ENCODE measurements at places on chromosomes 3 and 15.

GRCh38 chr3:20543535-20544226 lies 357.7 kb upstream of the SGO1 start:
- DNase-seq, result no peak

- no peak for DNase-seq
Measured at GRCh38 chr3:188975600-188976314, 196.0 kb upstream of the TPRG1 start.

GRCh38 chr15:68586274-68586961 lies 7.6 kb downstream of the CORO2B start:
- no peak for DNase-seq

- DNase-seq, result no peak
Measured at GRCh38 chr15:83816124-83816883, 162.4 kb downstream of the ADAMTSL3 start.

GRCh38 chr3:129506231-129506742 lies 22.2 kb upstream of the RHO start:
- no peak for DNase-seq

DNA sequence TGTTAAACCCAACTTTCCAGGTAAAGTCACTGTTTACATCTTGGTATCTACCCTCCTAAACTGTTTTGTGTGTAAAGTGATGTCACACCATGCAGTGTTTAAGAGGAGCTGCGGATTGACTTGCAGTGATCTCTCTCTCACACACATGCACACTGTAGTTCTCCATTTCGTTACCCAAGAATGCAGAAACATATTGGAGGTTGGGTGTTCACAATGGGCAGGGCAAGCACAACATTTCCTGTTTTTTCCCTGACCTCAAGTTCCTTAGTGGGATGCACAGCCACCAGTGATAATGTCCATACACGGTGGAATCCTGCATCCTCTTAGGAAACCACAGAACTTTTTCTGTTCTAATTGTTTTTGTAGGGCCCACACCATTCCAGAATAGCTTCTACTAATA lies 85.3 kb upstream of the CFAP20DC start:
- DNase-seq, result no peak

GRCh38 chr3:119175872-119176756 lies 2.7 kb downstream of the UPK1B start:
- no peak for DNase-seq

- no peak for DNase-seq
Measured at GRCh38 chr3:23588547-23588946, 217.2 kb upstream of the UBE2E1 start.

DNA sequence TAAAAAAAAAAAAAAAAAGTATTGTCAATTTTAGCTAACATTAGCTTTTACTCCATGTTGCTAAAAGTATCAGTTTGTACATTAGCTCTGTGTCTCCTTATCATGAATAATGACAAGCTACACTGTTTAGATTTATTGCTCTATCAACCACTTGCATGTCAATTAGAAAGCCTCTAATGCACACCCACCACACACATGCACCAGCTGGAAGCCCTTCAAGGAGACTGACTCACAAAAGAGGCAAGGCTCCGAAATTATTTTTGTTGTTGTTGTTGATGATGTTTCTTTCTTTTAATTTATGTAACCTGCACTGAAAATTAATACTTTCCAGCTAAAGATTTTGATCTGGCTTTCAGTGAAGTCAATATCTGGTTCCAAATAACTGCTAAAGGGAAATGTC lies 71.5 kb downstream of the ETFA start:
- DNase-seq, result no peak

DNA sequence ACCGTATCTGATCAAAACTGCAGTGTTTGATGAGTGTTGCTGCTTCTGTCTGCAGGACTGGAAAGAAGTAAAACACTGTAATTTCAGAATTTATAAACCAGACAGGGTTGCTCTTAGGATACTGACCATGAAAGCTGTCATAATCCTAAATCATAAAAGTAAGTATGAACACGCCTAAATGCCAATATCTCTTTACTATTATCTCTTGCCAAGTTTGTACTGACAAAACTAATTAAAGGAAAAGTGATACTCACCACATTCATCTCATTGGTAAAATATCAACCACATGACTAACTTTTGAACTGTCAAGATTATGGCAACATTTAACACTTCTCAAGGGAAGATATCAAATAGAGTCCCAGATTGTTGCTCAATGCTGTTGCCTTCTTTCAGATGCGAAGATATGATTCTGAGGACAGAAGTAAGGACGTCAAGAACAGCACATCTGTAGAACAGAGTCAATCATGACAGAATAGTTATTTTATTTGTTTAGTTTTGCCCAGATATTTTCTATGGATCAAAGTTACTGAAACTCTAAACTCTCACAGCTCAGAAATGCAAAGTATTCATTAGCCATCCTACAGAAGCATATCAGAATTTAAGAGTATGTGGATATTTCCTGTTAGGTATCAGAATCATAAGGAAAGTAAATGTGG lies 61.4 kb upstream of the COL8A1 start:
- no peak for DNase-seq

- no peak for DNase-seq
Measured at GRCh38 chr3:157718800-157719199, 215.6 kb upstream of the VEPH1 start.

DNA sequence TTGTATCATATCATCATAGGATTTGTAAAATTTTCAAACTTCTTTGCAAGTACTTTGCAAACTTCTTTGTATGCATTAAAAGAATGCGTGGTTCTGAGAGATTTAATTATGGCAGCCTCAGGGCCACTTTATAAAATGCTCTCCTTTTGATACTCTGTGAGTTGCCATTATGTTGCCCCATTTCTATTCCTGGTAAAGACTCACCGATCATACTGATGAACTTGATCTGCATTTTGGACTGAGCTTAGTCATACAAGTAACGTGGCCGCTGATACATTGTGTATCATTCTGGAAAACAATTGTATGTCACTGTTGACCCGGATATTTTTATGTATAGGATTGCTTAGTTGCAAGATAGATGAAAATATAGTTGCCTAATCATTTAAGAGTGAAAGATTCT lies 38.8 kb downstream of the AKAP13 start:
- DNase-seq, result no peak

DNA sequence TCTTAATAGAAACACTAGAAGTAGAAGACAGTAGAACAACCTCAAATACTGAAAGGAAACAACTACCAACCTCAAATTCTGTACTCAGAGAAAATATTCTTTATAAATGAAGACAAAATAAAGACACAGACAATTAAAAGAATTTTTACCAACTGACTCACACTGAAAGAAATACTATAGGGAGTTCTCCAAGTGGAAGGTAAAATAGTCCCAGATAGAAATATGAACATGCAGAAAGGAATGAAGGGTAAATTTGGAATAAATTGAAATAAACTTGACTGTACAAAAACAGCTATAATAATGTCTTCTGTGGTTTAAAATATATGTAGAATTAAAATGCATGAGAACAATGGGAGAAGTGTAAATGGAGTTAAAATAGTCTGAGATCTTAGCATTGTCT lies 36.7 kb upstream of the CCDC174 start:
- DNase-seq, result no peak

GRCh38 chr15:29891096-29891457 lies 68.8 kb upstream of the TJP1 start:
- DNase-seq, result no peak

DNA sequence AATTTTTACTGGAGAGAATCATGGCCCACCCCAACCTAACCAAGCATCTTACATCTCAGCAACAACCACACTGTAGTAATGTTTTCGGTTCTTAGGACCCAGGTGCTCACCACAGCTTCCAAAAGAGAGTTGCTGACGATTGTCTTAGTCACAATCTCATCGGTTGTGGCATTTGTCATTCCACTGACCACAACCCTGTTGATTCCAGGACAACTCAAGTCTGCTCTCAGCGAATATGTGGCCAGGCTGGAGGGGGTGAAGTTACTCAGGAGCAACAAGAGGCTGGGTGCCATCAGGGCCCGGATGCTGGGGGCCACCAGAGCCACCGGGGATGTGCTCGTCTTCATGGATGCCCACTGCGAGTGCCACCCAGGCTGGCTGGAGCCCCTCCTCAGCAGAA lies 25.9 kb downstream of the GALNT15 start:
- no peak for DNase-seq

DNA sequence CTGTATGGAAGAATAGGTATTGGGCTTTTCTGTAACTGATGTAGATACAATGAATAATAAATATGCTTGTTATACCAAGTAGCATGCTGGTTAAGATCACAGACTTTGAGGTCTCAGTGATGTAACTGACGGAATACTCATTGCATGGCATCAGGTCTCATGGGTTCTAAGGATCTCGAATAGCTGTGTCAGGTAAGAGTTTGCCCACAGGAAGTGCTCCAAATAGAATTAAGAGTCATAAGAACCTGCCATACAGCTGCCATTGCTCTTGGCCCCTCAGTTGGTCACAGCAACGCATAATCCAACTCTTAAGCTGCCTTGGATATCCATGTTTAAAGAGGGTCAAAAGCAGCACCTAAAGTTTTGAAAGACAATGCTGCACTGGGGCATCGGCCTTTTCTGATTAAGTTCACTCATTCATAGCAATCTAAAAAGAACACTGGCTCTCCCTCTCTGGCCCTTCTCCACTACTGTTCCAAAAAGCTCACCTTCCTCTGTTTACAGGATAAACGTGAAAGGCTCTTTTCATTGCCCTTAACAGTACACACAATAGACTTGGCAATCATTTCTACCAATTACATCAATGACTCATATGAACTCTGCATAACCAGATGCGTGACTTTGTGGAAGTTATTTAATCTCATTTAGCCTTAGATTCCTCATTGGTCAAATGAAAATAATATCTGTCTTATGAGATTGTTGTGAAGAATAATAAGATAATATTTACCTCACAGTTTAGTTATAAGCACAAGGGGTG lies 74.6 kb downstream of the ZBTB20 start:
- no peak for DNase-seq

DNA sequence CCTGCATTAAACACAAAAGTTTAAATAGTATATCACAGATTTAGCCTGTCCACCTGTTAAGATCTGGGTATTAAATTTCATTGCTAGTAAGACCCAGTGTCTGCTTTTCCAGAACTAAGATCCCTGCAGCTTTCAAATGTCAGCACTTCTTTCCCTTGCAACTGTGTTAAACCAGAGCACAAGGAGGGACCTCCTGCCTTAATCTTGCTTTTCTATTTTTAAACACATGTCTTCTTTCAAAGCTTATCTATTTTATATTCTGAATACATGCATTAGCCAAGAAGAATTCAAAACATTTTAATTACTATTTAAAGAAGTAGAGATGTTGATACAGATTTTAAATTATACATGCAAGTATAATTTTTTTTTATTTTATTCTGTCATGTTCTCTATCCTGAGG lies 315.1 kb downstream of the ARPP21 start:
- DNase-seq, result no peak

GRCh38 chr3:100209948-100210771 lies 50.6 kb upstream of the TBC1D23 start:
- peak; percentile 51 for DNase-seq

DNA sequence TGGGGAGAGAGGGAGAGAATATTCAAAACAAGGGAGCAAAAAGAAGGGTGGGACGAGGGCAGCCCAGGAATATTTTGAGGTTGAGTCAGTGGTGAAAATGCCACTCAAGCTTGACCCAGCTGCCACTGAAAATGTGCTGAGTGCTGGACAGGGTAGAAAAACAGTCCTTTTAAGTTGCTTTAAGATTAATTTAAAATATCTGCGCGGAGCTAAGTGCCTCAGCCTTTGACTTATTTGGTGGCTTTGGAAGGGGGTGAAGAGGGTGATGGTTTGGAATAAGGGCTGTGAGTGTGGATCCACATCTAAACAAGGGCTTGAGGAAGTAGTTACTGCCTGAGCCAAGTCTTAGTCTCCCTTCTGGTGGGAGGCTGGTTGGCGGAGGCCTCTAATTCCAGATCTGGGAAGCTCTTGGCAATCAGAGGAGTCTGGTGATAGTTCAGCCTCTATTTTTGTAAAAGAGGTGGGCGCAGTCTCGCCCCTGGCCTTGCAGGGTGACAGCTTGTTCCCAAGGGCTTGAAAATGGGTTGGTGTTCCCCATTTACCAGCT lies 280.8 kb upstream of the ROPN1 start:
- no peak for DNase-seq

DNA sequence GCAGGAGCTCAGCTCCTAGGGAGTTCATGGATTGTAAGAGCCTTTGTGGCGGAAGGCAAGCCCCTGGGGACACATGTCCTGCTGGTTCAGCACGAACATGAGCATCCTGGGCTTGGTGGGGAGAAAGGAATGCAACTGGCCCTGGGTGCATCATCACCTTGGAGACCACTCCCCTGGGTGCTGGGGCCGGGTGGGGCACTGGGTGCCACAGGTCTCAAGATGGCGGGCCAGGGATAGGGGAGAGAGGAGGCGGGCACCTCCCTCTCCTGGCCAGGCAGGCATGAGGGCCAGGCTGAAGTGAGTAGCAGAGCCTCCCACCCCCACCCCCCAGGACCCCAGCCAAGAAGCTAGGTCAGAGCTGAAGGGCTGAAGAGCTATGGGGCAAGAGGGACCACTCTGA lies 768 bp downstream of the PCBP4 start:
- DNase-seq, result no peak

GRCh38 chr3:182111967-182112366 lies 400.2 kb downstream of the SOX2 start:
- DNase-seq, result no peak

DNA sequence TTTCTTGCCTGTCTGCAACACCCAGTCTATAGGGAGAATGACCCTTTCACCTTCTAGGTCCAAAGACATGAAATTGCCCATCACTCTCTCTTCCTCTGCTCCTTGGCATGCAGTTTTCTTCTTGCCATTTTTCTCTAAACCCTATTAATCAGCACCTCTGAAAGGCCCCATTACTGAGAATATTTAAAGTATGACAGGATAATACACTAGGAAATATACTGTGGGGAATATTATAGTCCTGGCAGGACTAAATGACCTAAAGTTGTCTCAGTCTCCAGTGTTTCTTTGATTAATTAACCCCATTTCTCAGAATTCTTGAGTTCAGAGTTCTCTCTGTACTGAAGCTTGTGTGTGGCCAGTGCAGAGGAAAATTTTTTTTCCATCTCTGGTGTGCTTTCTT lies 730.7 kb downstream of the AGBL1 start:
- DNase-seq, result no peak

- DNase-seq, result peak; percentile 70
Measured at GRCh38 chr3:58414538-58415197, 19.0 kb downstream of the PDHB start.

- DNase-seq, result no peak
Measured at GRCh38 chr3:41318520-41318919, 119.2 kb downstream of the CTNNB1 start.

DNA sequence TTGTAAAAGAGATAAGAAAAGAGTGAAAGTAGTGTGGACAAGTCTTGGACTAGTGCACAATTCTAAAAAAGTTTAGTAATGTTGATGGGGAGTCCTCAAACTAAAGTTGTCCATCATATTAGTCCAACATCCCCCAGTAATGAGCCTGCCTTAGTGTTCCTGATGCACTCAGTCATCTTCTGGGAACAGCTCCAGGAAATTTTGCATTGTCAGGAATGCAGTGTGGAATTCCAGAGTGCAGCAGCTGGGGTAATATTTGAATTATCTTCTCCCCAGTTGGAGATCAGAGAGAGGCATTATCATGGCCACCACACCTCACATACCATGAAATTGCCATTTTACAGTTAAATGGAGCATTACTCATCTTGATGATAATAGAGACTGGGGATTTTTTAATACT lies 528.8 kb upstream of the NAALADL2 start:
- no peak for DNase-seq

All from CD4-positive, alpha-beta T cell treated with Interleukin-21 for 1 hour (primary cell).